Stimulated activated CD4-positive, alpha-beta T cell treated with anti-CD3 and anti-CD28 coated beads, Interleukin-4, amount 100 ng/mL, for 4 hours (primary cell): ENCODE measurements at places on chromosomes 2 and 18.

GRCh38 chr2:30990671-30991070 is 147.6 kb downstream of the GALNT14 start:
- DNase-seq = no peak

DNA sequence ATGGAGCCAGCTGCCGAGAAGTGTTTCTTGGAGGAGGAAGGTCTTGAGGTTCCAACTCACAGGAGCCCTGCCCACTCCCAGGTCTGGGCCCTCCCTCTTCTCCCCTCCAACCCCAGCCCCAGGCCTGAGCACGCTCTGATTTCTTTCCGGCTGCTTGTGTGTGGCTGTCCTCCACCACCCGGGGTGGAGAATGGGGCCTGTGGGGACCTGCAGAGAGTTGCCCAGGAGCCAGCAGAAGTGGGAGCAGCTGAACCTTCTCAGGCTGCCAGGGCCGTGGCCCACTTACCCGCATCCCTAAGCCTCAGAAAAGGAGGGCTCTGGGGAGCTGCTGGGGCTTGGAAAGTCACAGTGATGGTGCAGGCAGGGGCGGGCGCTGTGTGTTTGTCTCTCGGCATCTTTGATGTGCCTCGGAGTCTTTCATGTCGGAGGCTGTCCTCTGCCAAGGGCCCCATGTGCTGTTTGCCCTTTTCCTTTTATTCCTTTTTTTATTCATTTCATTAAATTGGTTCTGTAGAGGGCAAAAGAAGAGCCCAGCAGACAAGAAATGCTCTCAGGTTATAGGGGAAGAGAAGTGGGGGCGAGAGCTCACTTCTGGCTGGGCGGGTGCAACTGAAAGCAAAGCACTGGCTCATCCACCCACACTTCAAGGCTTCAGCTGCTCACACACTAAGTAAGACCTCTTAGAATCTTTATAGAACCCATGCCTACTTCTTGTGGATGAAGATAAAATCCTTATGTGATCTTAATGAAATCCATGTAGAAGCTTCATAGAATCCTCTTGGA is 52.5 kb downstream of the SDC1 start:
- no peak for DNase-seq

DNA sequence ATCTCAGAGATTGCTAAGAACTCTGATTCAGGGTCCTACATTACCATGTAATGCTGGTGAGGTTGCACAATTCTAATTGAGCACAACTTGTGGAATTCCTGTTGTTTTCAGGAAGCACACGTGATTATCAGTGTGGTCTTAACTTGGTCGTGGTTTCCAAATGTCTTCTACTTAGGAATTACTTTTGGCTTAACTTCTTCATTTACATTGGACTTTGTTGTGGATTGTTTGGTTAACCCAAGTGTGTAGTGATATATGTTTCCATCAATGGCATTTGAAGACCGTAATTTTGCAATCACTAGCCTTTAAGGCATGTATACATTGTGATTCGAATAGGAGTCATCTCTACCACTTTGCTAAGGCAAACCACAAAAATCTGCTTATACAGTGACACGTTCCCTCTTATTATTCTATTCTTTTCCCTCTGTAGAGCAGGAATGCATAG is 373.3 kb downstream of the IRS1 start:
- no peak for DNase-seq

DNA sequence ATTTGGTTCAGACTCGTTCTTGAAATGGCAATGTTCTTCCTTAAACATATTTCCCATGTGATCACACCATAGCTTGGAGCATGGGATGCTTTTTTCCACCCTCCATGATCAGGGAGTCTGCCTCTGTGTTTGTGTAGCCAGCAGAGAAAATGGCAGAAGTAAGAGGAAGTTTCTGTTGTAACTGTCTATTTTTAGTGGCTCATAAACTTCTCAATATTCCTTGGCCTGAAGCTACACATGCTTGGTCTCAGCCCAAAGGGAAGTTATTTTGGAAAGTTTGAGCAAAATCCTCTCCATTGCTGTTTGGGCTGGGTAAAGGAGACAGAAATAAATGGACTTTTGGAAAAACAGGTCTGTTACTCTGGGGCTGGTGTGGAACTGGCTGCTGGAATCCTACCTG is 33.4 kb upstream of the ITGA6 start:
- DNase-seq = no peak

DNA sequence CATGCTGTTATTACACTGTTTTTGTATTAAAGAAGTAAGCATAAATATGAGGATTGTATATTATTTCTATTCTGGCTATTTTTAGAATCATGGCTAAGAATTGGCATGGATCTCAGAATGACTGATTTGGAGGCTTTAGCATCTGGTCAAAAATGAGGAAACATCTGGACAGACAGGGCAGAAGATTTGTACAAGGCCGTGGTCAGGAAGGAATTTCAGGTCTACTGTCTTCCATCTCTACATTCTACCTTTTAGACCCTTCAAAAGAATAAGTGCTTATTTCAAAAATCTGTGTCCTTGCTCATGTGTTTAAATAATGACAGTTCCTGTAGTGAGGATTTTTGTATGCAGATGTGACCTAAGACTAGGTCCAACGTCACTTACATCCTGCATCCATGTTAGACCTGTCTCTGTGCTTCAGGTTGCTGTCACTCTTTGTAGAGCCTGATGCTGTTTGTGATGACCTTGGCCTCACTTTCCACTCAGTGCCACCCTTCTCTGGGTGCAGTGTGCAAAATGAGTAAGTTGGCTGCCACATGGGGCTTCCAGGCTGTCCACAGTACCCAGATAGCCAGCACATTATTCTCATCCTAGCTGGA is 54.7 kb upstream of the B3GNT2 start:
- DNase-seq = no peak

DNA sequence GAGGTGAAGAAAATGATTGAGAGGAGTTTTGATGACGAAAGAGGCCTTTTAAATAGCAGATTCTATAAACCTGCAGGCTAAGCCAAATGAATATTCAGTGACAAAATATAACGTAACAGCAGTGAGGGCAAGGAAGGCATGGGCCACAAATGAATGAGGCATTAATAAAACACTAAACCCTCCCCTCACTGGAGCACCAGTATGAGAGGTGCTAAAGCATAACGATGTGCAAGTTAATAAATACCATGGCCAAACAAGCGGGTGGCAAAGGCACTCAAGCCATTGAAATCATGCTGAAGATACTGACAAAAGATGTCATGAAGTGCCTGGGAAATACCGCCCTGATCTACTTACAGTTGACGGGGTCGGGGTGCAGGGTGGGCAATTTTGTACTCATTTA is 30.2 kb upstream of the LONRF2 start:
- no peak for DNase-seq
